Cerebellum (tissue), 4 donors: ENCODE measurements at places on chromosomes 12 and 14.

- DNase-seq = no peak
These were observed 45.8 kb upstream of the TBX3 start for GRCh38 chr12:114729731-114730130.

GRCh38 chr12:46549527-46550265 lies 177.1 kb upstream of the SLC38A2 start:
- DNase-seq = no peak

DNA sequence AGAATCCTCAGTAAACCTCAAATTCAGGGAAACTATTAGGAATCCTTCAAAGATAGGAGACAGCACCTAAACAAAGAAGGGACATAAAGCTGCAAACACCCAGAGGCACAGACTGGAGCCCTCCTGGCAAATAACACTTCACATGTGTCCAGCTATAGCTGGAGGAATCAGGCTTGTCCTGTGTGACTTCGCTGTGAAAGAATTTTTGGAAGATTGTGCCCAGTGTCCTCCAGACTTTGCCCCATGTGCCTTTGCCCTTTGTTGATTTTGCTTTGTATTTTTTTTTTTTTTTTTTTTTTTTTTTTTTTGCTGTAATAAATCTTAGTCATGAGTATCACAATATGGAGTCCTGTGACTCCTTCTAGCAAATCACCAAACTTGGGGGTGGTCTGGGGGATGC lies 136.8 kb downstream of the KCNH5 start:
- DNase-seq = no peak

DNA sequence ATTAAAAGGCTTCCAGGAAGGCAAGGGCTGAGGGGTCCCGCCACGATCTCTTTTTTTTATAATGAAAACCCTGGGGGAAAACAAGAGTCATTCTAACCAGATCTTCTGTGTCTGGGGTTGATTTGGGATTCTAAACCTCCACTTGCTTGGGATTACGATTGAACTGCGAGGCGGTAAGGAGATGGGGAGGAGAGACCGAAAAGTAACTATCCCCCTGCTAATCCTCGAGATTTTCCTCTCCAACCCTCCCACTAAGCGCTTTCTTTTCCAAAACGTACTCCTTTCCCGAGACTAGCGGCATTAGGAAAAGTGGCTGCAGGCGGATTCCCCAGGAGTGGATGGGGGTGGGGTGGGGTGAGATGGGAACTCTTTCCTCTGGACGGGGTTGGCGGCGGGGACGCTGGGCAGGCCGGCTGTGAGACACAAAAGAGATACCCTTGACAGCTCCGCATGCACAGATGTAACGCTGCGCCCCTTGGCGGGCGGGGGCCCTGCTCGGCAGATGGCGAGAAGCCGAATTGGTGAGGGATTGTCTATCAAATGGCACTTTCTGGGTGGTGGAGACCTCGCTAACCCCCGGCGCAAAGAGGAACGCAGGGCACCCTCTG lies 830 bp upstream of the SRRM4 start:
- no peak for DNase-seq

DNA sequence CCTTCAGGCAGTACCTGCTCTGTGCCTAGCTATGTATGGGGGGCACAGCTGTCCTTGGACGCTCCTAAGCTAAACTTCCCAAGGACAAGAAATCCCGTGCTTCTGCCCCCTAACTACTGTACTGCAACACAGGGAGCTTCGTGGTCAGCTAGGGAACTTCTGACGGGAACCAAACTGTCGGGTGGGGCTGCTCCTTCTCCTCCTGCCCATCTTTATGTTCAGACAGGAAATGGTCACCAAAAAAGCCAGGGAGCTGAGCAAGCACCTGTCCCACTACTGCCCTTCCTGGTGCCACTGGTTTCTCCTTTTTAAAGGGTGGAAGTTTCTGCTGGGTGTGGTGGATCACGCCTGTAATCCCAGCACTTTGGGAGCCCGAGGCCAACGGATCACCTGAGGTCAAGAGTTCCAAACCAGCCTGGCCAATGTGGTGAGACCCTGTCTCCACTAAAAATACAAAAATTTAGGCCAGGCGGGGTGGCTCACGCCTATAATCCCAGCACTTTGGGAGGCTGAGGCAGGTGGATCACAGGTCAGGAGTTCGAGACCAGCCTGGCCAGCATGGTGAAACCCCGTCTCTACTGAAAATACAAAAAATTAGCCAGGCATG lies 26.6 kb downstream of the PXN start:
- no peak for DNase-seq

DNA sequence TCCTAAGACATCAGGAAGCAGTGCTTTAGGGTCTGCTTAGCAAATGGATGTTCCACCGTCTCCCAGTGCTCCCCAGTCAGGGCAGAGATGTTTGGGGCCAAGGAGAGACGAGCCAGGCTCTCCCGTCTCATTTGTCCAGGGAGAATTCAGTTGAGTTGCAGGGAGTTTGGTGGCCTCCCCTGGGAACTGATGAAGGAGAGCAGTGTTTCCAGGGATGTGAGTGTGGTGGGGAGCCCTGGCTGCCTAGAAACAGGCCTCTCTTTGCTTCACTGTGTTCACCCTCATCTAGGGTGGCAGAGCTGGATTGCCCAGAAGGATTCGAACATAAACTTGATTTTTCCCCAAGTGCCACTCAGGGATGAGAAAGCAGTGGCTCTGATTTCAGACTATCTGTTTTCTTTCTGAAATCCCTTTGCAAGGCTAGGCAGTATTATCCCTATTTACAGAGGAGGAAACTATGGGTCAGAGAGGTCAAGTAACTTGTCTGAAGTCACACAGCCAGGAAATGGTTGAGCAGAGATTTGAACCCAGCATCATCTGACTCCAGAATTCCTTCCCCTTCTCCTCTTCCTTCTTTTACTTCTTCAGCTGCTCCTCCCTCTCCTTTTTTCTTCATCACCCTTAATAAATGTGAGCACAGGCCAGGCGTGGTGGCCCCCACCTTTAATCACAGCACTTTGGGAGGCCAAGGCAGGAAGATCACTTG lies 6.6 kb downstream of the TPCN1 start:
- DNase-seq = no peak

GRCh38 chr12:89280833-89281538 lies 71.3 kb downstream of the DUSP6 start:
- no peak for DNase-seq

DNA sequence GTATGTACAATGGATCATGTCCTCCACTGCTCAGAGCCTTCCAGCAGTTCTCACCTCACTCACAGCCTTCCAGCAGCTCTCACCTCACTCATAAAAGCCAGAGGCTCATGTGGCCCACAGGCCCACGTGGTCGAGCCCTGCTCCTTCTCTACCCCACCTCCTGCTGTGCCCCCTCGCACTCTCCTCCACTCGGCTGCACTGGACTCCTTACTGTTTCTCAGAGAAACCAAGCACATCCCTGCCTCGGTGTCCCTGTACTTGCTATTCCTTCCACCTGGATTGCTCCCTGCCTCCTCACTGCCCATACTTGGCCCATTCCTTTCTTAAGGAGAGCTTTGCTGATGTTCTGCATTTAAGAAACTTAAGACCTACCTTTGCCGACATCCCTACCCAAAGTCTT lies 219.7 kb downstream of the ZFP36L1 start:
- no peak for DNase-seq

DNA sequence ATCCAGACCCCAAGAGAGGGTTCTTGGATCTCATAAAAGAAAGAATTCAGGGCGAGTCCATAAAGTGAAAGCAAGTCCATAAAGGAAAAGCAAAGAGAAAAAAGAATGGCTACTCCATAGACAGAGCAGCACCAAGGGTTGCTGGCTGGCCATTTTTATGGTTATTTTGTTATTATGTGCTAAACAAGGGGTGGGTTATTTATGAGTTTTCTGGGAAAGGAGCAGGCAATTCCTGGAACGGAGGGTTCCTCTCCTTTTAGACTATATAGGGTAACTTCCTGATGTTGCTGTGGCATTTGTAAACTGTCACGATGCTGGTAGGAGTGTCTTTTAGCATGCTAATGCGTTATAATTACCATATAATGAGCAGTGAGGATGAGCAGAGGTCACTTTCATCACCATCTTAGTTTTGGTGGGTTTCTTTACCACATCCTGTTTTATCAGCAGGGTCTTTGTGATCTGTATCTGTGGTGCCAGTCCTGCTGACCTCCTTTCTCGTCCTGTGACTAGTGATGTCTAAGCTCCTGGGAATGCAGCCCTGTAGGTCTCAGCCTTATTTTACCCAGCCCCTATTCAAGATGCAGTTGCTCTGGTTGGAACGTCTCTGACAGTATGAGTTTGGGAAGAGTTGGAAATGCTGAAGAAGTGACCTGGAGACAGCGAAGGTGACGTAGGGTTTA lies 100.5 kb downstream of the ZNF664 start:
- DNase-seq = no peak

DNA sequence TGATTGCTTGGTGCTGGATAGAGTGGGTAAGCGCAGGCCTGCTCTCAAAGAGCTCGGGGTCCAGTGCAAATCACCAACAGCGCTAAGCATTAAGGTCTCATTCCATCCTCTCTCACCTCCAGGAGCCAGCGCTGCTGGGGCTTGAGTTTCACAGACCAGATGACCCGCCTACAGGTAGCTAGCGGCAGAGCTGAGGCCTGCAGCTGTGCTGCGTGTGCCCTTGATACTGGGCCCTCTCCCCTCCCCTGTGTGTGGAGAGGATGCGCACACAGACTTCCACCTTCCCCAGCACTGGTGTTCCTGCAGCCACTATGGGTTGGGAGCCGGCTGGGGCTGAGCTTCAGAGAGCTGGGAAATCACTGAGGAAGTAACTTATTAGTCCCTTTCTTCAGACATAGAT lies 149.9 kb downstream of the CALM1 start:
- DNase-seq = no peak

DNA sequence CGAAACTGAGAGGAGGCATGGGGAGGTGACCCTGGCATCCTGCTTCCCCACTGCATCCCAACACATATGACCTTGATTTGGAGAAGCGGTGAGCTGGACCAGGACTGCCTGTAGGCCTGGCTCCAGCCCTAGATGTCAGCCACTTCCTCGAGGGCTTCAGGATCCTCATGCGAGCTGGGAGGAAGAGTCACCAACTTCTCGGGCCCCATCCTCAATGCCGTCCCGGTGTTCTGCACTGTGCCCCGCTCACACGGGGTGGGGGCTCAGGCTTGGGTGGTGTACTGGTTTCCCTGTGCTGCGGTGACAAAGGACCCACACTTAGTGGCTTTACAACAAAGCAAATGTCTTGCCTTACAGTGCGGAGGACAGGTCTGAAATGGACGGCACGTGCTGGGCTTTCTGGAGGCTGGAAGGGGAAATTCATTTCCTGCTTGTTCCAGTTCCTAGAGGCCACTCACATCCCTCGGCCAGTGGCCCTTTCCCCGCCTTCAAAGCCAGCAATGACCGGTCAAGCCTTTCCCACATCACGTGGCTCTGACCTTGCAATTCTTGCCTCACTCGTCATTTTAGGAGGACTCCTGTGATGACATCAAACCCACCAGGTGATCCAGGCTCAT lies 298.1 kb upstream of the RTL1 start:
- DNase-seq = no peak

GRCh38 chr12:100778967-100779590 lies 15.5 kb upstream of the ANO4 start:
- DNase-seq = no peak
